MM.1S (cell line): ENCODE measurements at places on chromosomes 4 and X.
A peak's percentile ranks its signal among the peaks of the same experiment; 100 is the strongest.

GRCh38 chr4:1571165-1572009 is 112.7 kb downstream of the FAM53A start:
- DNase-seq, result no peak

DNA sequence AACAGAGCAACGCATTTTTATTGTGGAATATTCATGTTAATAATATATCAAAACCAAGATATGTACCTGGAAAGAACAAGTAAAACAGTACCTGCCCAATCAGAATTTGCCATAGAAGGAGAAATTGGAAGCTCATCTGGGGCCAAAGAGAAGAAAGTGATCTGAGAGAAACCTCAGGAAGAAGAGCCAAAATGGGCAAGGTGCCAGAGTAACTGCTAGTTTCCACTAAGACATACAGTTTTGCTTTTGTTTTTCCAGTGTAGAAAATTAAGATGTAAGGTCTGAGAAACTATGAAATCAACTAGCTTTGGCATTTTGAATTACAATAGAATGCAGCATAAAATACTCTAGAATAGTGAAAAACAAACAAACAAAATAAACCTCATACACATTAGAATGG is 2201.2 kb downstream of the ARAP2 start:
- DNase-seq, result peak; percentile 8

GRCh38 chr4:32429151-32429550 is 1709.0 kb downstream of the PCDH7 start:
- DNase-seq, result no peak

DNA sequence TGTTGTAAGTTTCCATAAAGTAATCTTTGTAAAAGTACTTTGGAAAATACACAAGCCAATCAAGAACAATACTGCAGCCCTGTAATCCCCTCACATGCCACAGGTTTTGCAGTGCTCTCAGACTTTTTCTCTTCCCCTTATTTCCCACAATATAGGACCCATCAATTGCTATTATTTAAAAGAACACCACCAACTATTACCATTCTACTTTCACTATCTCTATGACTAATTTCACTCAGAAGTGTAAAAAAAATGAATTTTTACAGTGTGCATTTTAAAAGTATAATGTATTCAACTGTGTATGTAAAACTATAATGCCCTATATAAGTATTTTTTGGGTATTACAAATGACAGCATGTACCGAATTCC is 1.7 kb downstream of the ATP8A1 start:
- DNase-seq, result no peak

- no peak for DNase-seq
Measured at GRCh38 chr4:66376921-66377320, 706.6 kb upstream of the EPHA5 start.

GRCh38 chrX:51569561-51569960 is 49.2 kb downstream of the CENPVL3 start:
- no peak for DNase-seq

DNA sequence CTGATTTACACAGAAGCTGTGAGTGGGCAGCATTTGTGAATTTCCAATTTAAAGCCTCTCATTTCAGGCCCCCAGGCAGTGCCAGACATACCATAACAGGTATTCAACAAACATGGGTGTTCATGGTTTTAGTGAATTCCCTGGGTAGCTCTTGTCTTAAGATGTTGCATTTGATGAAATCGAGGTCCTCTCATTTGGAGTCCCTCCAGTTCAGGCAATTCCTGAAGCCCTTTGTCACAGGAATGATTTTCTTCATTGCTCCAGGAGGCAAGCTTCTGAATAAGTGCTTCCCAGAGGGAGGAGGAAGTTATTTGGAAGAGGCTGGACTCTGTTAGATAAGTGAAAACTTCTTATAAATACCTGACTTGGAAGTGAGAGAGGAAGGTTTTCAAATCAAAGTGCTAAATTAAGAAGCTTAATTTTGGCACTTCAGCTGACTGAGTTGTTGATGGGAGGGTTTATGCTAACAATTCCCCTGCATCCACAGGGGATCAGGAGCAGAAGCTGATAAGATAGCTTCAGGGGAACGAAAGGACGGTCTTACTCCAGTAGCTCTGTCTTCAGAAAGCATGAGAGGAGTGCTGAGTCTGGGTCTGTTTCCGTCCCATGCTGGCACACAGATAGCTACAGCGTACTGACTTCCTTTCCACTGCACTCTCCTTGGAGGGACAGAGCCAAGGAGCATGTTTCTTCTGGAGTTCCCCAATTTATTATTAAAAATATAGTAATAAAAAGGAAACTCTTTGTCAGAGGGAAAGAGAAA is 543.1 kb downstream of the GBA3 start:
- no peak for DNase-seq

DNA sequence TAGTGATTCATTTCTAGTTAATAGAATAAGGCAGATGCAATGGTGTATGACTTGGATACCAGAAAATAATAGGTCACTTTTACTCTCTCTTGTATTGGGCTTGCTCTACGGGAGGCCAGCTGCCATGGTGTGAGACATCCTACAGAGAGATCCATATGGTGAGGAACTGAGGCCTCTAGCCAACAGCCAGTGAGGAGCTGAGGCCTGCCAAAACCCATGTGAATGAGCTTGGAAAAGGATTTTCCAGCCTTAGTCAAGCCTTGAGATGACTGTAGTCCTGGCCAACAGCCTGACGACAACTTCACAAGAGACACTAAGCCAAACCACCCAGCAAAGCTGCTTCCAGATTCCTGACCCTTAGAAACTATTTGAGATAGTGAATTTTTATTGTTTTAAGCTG is 1300.2 kb downstream of the RAPGEF2 start:
- no peak for DNase-seq

DNA sequence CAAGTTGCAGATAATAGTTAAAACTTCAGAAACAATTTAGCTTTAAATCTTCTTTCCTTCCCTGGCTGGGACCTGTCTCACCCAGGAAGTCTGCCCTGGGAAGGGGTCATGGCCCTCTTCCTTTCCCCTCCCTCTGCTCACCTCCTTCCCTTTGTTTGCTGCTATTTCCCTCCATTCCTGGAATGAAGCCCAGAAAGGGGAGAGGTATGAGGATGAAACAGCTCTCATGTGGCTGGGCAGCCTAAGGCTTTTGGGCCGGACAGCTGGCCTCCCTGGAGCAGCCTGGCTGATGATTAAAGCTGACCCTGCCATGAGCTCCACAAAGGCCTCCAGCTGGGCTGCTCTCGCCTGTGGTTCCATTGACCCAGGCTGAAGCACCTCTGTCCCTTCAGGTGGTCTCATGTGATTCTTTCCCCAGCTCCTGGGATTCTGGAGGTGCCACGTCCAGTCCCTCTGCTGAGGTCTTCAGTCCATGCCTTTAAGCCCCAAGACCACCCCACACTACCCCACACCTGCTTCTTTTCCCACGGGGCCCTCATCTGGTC is 202.1 kb downstream of the PTTG2 start:
- DNase-seq, result no peak

- no peak for DNase-seq
Measured at GRCh38 chrX:130158311-130158710, 7.3 kb downstream of the AIFM1 start.

- no peak for DNase-seq
Measured at GRCh38 chr4:90495211-90495610, 368.0 kb downstream of the CCSER1 start.

DNA sequence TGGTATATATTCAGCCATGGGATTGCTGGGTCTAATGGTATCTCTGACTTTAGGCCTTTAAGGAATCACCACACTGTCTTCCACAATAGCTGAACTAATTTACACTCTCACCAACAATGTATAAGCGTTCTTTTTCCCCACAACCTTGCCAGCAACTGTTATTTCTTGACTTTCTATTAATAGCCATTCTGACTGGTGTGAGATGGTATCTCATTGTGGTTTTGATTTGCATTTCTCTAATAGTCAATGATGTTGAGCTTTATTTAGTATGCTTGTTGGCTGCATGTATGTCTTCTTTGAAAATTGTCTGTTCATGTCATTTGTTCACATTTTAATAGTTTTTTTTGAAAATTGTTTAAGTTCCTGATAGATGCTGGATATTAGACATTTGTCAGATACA is 235.2 kb downstream of the HEPH start:
- DNase-seq, result peak; percentile 68

- DNase-seq, result no peak
Measured at GRCh38 chrX:32572644-32573043, 638.7 kb downstream of the DMD start.

DNA sequence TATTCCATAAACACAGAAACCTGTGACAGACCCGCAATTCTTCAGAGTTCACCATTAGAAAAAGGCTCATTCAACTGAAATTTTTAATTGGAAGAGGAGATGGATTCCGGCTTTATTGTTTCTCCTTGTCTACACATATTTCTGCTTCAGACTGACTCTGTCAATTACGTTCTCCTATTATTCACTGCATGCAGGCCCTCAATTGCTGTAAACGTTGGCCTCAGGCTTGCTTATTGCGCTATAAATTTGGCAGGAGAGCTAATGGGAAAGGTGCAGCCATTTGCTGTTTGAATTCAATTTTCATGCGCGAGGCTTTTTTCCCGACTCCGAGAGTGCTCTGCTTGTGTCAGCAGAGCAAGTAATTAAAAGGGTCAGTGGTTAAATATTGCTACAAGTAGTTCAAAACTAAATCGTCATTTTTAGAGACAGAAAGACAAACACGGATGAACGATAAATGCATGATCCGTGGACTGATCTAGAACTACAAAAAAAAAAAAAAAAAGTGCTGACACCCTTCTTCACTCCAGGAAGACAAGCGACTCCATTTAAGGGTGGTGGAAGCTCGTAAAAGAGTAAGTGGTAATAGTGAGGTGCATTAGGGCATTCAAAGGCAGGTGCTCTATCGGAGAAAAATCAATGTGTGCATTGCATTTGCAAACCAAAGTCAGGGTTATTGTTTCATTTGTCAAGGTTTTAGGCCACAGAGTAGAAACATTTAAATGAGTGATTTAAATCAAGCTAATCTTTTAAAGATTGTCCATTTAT is 841.6 kb upstream of the FRG1 start:
- DNase-seq, result no peak

- no peak for DNase-seq
Measured at GRCh38 chr4:144649646-144650045, 3.7 kb downstream of the HHIP start.

- DNase-seq, result no peak
Measured at GRCh38 chr4:124537971-124538370, 174.6 kb downstream of the ANKRD50 start.

DNA sequence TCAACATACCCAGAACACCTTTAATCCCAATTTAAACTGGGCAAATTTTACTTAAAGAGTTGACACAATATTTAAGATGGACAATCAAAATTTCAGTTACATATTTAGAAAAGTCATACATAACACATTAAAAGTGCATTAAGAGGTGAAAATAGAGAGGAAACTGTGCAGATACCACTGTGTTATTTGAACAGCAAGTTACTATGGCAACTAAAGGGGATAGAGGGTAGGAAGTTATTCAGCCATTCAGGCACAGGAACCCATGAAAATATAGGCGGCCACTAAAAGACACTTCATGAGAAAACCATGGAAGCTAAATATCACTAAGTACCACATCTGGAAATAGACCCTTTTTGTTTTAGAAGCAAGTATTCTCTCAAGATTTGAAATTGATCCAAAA is 75.1 kb downstream of the PDGFC start:
- no peak for DNase-seq
